Activated CD4-positive, alpha-beta T cell treated with anti-CD3 and anti-CD28 coated beads for 4 hours (primary cell): ENCODE measurements at places on chromosomes 2 and 18.

DNA sequence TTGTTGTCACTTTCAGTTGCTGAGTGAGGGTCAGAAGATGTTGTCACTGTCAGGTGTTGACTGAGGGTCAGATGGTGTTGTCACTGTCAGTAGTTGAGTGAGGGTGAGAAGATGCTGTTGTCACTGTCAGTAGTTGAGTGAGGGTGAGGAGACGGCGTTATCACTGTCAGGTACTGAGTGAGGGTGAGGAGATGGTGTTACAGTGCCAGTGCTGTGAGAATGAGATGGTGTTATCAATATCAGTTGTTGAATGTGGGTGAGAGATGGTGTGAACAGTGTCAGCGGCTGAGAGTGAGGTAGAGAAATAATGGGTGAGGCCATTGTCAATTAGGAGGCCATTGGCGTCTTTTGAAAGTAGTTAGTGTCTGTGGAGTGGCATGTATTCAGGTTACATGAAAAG lies 1.6 kb upstream of the ATP9B start:
- DNase-seq = no peak

GRCh38 chr2:25996844-25997243 lies 14.5 kb upstream of the KIF3C start:
- DNase-seq = no peak

DNA sequence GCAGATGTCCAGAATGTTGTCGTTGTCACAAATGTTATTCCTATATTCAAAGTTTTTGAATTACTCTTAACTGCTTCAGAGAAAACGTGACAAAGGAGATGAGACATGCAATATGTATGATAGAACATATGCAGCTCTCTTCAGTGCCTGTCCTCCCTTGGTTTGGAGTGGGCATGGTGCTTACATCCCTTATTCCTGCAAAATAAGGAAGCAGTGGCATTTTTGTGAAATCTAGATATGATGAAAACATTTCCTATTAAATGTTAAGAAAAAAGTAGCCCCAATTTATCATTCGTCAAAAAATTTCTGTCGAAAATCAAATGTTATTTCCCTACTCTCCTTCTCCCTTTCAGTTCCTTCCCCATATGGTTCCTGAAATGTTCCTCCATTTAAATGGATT lies 457.5 kb upstream of the FANCL start:
- no peak for DNase-seq

DNA sequence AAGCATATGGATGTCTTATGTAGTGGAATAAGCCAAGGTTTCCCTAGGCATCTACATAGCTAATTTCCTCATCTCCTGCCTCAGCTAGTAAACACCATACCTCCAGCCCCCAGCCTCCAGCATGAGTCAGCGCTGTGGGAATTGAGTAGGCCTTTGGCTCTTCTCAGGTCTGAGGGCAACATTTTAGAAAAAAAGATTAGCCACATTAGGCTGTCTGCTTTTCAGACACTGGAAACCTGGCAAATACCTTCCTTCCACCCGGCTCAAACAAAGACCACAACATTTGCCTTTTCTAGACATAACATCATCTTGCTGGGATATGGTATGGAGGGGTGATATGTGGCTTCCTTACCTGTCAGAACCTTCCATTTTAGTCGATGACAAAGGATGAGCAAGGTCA lies 6.1 kb upstream of the CCDC195 start:
- no peak for DNase-seq

DNA sequence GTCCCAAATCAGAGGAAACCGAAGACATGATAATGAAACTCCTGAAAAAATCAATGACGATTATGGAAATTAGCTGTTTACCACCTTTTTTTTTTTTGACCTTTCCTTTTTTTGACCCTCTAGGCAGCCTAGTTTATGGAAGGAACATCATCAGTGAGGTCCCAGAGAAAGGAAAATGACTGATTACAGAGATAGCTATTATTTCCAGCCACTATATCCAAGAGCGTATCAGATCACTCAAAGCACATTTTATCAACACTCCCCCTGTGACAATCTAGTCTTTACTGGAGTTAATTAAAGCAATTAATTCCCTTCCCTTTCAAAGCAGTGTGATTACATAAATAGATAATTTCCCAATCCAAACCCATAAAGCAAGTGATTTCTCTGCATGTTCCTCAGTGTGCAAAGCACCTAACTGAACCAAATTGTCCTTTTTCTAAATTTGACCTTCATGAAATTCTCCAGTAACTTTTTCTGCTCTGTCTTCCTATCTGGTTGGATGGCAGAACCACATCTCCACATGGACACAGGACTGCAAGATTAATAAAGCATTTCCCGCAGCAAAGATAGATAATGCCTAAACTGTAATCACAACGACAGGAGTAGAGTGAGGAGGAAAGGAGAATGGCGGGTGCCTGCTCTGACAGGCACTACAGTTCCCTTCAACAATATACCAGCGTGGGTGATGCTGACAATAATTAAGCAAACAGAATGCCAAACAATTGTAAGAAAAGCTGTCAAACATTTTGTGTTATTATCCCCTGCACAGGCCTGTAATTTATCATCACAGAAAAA lies 194.4 kb downstream of the SLC8A1 start:
- no peak for DNase-seq

DNA sequence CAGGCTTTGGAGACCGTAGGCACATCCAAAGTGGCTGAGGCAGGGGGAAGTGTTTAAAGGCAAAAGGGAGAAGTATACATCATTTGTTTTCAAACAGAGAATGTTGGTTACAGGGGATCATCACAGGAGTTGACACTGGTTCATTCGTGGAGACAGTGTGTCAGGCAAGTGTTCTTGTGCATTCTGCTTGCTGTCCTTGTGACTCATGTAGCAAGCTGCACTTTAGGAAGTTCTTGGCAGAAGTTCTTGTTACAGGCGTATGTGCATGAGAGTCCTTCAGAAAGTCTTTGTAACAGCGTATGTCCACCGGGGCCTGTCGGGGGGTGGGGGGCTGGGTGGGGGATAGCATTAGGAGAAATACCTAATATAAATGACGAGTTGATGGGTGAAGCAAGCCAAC lies 36.5 kb upstream of the B4GALT6 start:
- no peak for DNase-seq

DNA sequence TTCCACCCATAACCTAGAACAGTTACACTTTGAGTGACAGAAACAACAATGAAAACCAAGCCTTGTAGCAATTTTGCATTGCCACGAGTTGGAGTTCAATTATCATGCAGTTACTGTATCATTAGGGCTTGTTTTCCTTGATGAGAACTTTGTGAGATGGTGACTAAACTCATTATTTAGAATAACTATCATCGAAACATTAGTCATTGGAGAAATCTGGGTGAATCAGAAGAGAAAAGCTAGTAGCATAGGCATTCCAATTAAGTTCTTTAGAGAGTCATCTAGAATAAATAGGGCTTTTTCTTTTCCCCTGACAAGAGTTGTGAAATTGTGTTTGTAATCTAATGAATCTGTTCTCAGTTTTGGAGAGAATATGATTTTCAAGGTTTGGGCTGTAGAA lies 122.8 kb upstream of the DOCK10 start:
- DNase-seq = no peak

DNA sequence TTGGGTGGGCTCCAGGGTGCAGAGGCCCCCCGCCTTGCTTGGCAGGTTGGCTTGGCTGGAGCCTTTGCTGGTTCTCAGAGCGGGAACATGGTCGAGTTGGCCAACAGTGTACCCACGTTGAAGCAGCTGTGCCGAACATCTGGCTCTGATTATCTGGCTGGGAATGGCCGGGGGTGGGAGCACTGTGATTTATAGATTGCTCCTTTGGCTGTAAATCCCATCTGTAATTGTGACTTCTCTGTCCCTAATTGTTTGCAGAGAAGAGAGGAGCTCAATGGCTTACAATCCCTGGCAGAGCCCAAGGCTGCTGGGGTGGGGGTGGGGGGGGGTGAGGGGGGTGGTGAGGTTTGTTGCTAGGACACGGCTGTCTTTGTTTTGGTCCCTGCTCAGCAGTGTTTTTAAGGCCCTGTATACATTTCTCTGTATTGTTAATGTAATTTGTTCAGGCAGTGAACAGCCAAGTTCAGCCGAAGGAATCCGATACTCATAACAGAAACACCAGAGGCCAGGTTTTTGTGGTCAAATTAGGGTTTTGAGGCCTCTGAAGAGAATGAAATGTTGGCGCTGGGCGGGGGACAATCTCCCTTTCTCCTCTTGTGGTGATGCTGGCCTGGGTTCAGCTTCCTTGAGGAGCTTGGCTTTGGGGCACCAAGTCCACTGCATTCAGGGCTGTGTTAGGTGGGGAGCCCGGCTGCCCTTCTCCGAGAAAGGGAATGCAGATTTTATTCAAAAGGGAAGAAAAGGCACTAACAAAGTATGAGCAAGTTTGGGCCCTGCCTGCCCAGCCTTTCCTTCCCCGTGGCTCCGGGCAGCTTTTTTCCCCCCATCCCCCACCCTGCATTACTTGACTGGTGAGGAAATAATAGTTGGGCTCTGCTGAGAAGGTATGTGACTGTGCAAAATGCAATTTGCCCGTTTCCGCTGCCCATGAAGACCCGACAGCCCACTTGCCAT lies 82.5 kb downstream of the TCF7L1 start:
- DNase-seq = no peak

DNA sequence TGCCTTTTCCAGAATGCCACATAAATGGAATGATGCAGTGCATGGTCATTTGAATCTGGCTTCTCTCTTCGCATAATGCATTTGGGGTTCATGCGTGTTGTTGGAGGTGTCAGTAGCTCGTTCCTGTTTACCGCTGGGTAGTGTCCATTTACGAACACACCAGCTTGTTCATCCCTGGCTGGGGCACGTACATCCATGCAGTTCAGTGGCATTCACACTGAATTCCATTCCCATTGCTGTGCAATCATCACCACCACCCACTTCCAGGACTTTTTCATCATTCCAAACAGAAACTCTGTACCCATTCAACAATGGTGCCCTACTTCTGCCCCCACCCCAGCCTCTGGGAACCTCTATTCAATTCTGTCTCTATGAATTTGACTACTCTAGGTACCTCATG lies 14.7 kb upstream of the CIDEA start:
- DNase-seq = no peak

GRCh38 chr2:118693287-118693822 lies 154.1 kb downstream of the EN1 start:
- no peak for DNase-seq

DNA sequence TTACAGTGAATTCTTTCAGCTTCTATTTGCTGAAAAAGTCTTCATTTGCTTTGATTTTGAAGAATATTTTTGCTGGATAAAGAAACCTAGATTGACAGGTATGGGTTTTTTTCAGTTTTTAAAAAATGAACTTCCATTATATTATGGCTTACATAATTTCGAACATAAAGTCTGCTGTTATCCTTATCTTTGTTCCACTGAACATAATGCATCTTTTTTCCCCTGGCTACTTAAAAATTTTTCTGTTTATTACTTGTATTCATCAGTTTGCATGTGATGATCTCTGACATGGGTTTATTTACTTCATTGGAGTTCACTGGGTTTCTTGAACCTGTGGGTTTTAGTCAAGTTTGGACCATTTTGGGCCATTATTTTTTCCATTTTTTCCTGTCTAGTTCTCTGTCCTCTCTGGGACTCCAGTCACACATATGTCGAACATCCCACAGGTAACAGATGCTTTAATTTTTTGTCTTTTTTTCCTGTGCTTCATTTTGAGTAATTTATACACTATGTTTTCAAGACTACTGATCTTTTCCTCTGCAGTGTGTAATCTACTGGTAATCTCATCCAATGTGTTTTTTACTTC lies 33.1 kb downstream of the SEC11C start:
- no peak for DNase-seq

DNA sequence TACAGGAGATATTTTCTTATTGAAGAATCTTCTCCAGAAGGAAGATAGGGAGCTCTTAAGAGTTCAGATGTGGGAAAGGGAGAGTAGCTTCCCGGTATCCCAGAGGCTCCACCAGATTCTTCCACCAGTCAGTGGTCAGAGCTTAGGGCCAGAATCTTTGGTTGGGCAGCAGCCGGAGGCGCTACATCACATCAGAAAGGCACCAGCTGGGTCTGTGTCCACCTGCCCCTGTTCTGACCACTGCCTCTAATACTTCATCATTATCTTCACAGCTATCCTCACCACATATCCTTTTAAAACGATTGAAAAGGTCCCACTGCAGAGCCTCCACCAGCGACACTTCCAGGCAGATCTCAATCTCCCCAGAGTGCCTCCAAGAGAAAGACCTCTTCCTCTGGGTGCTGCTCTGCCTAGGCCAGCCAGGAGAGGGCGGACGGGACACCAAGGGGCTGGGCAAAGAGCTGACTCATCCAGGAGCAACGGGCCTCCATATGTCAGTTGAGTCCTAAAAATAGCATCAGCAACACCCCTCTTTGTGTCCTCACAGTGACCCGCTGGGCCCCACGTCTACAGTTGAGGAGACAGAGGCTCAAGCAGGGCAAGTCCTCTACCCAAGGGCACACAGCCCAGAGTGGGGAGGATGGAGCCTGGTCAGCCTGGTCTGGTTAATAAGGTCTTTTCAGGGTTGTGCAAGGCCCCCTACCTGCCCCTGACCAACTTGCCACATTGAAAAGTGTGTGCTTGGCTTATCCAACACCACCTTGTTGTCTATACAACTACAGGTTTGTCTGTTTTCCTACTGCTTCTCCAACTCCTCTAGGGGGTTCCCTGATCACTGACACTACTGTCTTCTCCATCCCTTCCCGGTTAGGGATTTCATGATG lies 81.2 kb downstream of the ADD2 start:
- no peak for DNase-seq

DNA sequence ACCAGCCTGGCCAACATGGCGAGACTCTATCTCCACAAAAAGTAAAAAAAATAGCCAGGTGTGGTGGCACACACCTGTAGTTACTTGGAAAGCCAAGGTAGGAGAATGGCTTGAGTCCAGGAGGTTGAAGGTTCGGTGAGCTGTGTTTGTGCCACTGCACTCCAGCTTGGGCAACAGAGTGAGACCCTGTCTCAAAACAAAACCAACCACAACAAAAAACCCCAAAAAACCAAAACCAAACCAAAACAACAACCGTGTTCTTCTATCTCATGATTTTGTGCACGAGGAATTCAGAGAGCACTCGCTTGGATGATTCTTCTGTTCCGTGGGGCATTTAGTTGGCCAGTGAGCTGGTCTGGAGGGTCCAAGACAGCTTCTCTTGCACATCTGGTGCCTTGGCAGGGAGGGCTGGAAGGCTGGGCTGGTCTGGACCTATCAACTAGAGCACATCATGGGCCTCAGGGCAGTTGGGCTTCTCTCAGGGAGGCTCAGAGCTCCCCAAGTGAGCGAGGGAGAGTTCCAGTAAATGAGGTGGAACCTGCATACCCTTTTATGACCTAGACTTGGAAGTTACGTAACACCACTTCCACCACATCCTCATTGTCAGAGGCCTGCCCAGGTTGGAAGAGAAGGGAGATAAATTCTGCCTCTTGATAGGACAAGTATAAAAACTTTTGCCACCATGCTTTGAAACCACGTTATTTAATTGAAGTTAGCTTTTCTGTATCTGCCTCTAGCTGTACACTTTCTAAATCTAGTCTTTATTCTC lies 25.2 kb downstream of the SIX2 start:
- no peak for DNase-seq

GRCh38 chr2:100778637-100779450 lies 41.1 kb upstream of the NPAS2 start:
- DNase-seq = no peak

GRCh38 chr2:86477349-86477748 lies 36.2 kb downstream of the KDM3A start:
- no peak for DNase-seq

GRCh38 chr18:46408334-46408987 lies 248.6 kb downstream of the LOXHD1 start:
- no peak for DNase-seq

GRCh38 chr2:178485356-178485755 lies 5.1 kb downstream of the PLEKHA3 start:
- DNase-seq = no peak

- DNase-seq = no peak
These were observed 132.8 kb downstream of the THADA start for GRCh38 chr2:43462866-43463641.
